ENCODE measurements at places on chromosomes 16 and 17.
A peak's percentile ranks its signal among the peaks of the same experiment; 100 is the strongest.

DNA sequence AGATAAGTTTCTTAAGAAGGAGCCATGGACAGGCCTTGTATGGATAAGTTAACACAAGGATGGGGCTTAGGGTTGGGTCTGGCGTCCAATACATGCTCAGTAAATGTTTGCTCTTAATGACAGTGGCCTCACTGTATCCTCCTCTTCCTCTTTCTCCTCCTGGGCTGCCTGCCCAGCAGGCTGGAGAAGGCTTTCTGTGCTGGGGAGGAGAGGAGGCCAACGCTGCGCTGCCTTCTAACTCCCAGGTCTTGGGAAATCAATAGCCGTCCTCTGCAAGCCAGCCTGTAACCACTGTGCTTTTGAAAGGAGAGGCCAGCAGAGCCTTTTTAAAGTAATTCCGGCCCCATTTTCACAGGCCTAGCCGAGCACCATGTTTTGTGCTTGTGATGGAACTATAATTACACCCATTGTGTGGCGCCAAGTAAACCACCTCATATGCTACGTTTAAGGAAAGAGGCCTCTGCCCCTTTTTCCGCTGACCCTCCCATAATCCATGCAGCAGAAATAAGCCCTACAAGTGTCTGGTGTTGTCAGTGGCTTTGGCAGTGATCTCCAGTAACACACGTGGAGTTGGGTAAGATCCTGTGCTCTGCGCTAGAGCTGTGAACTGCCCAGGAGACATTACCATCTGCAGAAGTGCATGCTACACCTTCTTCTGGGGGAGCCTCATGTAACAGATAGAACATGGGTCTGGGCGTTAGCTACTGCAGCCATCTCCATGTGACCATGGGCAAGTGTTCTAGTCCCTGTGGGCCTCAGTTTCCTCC, 368.2 kb downstream of the SNX29 start:
- DNase-seq: no peak

DNA sequence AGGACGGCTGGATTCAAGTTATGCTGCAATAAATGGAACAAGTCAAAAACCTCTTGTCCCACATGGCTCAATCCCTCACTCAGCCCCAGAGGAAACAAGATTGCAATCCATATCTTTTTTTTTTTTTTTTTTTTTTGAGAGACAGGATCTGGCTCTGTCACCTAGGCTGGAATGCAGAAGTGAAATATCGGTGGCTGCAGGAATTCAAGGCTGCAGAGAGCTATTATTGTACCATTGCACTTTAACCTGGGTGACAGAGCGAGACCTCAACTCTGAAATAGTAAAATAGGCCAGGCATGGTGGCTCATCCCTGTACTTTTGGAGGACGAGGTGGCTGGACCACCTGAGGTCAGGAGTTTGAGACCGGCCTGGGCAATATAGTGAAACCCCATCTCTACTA, 2.7 kb upstream of the PDE6G start:
- DNase-seq: no peak

DNA sequence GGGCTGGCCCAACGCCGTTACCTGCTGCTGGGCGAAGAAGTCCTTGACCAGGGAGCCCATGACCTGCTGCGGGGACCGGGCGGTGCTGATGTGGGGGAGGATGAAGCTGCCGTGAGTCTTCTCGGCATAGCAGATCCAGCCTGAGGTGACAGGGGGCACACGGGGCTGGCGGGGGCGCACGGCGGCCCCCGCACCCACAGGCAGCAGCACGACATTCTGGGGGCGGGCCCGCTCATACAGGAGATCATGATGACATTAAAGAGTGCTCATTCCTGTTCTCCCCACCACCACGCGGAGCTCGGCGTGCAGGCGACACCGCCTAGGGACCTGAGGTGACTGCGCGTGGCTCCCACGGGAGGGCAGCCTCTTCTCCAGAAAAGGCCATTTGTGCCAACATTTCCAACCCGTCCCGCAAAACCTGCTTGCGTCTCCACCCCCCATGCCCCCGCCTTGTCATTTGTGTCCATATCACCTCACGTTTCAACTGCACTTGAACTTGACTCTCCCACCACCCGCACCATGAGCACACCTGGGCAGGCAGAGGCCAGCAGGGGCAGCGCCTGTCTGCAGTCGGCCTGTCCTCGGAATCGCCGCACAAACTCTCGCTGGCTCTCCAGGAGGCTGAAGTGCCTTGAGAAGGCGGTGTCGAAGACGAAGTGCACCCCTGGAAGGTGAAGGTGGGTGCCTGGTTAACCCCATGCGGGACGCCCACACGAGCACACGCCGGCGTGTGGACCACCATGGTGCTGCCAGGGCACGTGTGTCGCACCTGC, 6.4 kb downstream of the CIAO3 start:
- no peak for DNase-seq

- no peak for DNase-seq
These were observed 54.8 kb downstream of the PIMREG start for GRCh38 chr17:6498901-6499540.

DNA sequence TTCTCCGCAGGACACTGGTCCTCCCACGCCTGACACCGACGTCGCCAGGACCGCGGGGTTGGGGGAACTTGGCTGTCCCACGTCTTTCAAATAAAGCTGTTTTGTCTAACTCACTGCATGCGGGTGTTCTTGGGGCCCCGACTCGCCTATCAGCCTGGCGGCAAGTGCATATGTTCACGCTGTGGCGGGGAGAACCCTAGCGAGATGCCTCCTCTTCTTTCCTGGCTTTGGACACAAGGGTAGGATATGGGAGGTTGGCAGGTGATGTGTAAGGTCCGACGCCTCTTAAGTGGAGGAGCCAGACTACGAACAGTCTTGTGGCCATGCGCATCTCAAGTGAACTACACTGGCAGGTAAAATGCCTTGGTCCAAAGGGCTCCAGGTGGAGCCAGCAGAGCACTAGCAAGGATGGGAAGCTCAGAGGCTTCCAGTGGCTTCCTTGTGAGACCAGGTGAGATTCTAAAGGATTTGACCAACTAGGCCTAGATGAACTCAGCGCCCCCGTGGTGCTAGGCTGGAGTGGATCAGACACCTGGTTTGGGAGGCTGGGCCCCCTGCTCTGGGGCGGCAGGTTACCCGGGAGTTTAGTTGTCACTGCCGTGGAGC, 873 bp upstream of the RPS2 start:
- DNase-seq: no peak

- DNase-seq: peak; percentile 91
These were observed 20.8 kb downstream of the NPRL3 start for GRCh38 chr16:117379-118365.

DNA sequence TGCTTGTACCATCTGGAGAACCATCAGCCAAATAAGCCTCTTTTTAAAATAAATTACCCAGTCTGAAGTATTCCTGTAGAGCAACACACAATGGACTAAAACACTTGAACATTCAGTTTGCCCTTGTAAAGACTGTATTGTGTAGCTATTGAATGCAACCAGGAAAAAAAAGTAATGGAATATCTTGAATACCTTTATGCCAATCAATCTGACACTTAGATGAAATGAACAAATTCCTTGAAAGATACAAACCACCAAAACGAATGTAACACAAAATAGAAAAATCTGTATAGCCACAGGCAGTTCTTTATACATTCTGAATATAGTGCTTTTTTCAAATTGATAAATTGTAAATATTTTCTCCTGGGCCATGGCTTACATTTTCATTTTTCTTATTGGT, 63.3 kb upstream of the KCNJ16 start:
- no peak for DNase-seq

DNA sequence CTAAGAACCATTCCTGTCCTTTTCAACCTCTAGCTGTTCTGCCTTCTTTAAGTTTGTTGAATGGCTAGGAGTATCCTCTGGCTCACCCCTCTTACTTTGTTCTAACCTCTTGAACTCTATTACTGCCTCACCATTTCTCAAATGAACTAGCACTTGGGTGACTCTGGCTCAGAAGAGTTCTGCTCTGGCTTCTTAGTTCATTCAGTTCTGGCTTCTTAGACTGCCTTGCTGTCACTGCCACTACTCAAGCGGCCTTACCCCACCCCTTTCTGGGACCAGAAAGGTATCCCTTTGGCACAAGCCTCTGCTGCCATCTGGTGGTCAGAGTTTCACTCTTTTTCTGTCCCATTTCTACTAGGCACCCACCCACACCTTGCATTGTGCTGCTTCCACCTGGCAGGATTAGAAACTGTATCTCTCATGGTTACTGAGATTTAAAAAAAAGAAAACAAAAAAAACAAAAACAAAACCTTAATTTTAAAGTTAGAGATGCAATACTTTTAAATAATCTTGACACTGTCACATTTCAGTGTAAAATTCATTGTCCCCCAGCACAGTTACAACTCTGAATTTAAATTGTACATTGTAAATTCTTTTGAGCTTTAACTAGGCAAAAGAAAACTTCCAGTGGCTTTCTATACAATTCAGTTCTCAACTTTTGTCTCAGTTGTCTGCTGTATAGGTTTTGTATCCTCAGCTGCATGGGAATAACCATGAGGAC, 6.9 kb upstream of the ABCA10 start:
- DNase-seq: peak; percentile 83

- no peak for DNase-seq
These were observed 171.2 kb upstream of the ZFHX3 start for GRCh38 chr16:73219176-73219575.

DNA sequence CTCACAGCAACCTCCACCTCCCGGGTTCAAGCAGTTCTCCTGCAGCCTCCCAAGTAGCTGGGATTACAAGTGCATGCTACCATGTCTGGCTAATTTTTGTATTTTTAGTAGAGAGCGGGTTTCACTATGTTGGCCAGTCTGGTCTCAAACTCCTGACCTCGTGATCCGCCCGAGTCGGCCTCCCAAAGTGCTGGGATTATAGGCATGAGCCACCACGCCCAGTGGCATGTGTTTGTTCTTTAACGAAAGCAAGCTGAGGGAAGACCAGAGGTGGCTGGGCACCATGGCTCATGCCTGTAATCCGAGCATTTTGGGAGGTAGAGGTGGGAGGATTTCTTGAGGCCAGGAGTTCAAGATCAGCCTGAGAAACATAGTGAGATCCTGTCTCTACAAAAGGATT, 18.1 kb downstream of the TNFRSF13B start:
- no peak for DNase-seq
